Hepatocyte (in vitro differentiated cells): ENCODE measurements at places on chromosomes 7 and 10. TPM values are rescaled to one million over a fixed set of nuclear protein-coding genes. Genes with fewer than 3 reads are reported as not detected.

Gene FGF8
- not detected in 2 replicates for total RNA-seq

Gene ANKRD61
- not detected in 2 replicates for total RNA-seq

Gene TAC1
- total RNA-seq, result 0.48 and 1.9 TPM in 2 replicates

Gene TAS2R41
- not detected in 2 replicates for total RNA-seq

Gene TAS2R4
- total RNA-seq, result 1.9 and 2.6 TPM in 2 replicates

Gene SPDYE11
- total RNA-seq, result 0.07 TPM in 1 of 2 replicates, not detected in the other

Gene CSTF2T
- 19.6 and 22.3 TPM in 2 replicates for total RNA-seq

Gene FOXP2
- 14.7 and 21.1 TPM in 2 replicates for total RNA-seq

Gene LOXL4
- total RNA-seq, result 24.9 and 32.7 TPM in 2 replicates

Gene MICALL2
- total RNA-seq, result 9.8 and 16.4 TPM in 2 replicates

Gene ARMC3
- 0.72 TPM in 1 of 2 replicates, not detected in the other for total RNA-seq

Gene EFCAB10
- 0.12 TPM in 1 of 2 replicates, not detected in the other for total RNA-seq

Gene VSTM2A
- total RNA-seq, result not detected in 2 replicates

Gene SLC26A3
- total RNA-seq, result 14.2 and 18.1 TPM in 2 replicates

Gene CFAP58
- 0.17 and 0.20 TPM in 2 replicates for total RNA-seq

Gene TMEM213
- 0.03 TPM in 1 of 2 replicates, not detected in the other for total RNA-seq

Gene ELN
- 45.2 and 58.1 TPM in 2 replicates for total RNA-seq

Gene LIPM
- not detected in 2 replicates for total RNA-seq

Gene EIF3B
- total RNA-seq, result 122 and 131 TPM in 2 replicates

Gene STK31
- 0.10 and 2.6 TPM in 2 replicates for total RNA-seq

Gene INSYN2A
- 0.48 and 0.97 TPM in 2 replicates for total RNA-seq

Gene UCN3
- not detected in 2 replicates for total RNA-seq

Gene FZD8
- total RNA-seq, result 5.9 and 7.7 TPM in 2 replicates

Gene ARPC1B
- 139 and 153 TPM in 2 replicates for total RNA-seq
